ENCODE measurements at places on chromosomes 6 and 20. TPM values are rescaled to one million over a fixed set of nuclear protein-coding genes. Genes with fewer than 3 reads are reported as not detected.

GRCh38 chr6:50891290-50891689 lies 72.6 kb downstream of the TFAP2B start:
- DNase-seq, result no peak

- DNase-seq, result no peak
Observed at GRCh38 chr20:37969949-37970855, 63.1 kb downstream of the TTI1 start.

- DNase-seq, result no peak
Observed at GRCh38 chr6:146948790-146949342, 255.4 kb upstream of the STXBP5 start.

GRCh38 chr20:13841206-13841605 lies 56.4 kb downstream of the NDUFAF5 start:
- DNase-seq, result no peak

DNA sequence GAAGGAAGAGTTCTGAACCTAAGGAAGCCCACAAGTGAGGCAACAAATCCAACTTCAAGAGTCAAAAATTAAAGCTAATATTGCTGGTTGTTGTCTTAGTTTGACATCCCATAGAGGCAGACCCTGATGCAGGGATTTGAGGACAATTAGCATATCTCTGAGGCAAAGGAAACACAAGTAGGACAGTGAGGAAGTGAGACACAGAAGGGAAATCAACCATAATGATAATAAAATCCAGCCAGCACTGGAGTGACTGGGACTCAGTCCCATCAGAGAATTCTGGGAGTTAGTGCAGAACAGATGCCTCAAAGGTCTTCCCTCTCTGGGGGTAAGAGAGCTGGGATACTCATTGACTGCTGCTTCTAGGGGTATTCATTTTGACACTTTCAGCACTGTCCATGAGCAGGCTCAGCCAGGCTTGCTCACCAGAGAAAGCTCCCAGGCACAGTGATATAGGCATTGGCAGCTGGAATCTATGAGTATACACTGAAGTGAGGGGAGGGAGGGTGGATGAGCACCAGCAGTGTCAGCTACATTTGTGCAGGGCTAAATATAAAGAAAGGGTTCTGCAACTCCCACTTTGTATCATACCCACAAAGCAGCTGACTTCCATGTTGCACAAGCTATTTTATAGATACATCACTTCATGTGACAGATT lies 43.4 kb upstream of the SPTLC3 start:
- DNase-seq, result no peak

DNA sequence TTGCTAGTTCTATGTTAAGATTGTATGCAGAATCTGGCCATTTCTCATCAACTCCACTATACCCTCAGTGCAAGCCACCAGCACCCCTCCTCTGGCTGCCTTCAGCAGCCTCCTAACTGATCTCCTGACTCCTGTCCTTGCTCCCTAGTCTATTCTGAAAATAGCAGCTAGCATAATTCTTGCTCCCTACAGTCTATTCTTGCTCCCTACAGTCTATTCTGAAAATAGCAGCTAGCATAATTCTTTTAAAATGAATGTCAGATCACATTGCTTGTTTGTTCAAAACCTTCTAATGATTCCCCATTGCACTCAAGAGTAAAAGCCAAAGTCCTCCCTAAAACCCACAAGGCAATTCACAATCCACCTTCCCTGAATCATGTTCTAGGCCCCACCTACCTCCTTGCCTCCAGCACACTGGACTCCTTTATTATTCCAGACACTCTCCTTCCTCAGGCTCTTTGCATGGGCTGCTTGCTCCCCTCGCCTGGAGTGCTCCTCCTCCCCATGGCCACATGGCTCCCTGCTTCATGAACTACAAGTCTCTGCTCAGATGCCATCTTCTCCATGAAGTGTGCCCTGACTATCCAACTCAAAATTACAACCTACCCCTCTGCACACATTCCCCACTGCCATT lies 164.2 kb upstream of the TNFAIP3 start:
- no peak for DNase-seq

DNA sequence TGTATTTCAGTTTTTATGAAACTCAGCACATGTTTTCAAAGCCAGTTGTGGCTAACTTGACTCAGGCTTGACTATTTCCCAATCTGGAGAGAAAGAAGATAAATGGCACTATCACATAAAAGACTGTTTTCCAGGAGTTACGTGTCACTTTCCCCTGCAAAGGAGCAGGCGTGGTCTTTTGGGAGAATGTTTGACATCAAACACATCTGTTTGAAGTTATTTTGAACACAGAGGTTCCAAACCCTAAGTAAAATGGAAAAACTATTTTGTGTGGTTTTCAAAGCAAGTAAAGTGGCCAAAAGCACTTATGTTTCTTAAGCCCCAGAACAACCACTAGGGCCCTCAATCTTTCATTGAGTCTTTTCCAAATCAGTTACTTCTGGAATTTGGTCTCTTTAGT lies 89.7 kb downstream of the FOXF2 start:
- no peak for DNase-seq

DNA sequence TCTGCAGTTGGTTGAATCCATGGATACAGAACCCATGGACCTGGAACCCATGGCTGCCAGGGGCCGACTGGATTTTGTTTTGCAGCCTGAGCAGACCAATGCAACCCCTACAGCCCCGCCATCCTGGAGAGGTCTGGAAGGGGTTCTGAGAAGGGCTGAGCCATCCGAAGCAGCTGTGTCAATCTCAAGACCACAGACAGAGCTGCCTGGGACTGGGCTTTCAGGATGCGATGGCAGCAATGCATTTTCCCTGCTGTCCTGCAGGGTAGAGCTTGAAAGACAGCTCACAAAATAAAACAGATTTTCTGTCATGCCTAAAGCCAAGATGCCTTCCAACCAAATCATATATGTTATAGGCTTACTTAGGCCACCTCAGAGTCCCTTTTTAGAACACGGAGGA lies 125.8 kb upstream of the NXT1 start:
- no peak for DNase-seq

- DNase-seq, result no peak
Observed at GRCh38 chr20:4554346-4554745, 167.4 kb upstream of the PRND start.

CGA gene
- total RNA-seq, result not detected

DNA sequence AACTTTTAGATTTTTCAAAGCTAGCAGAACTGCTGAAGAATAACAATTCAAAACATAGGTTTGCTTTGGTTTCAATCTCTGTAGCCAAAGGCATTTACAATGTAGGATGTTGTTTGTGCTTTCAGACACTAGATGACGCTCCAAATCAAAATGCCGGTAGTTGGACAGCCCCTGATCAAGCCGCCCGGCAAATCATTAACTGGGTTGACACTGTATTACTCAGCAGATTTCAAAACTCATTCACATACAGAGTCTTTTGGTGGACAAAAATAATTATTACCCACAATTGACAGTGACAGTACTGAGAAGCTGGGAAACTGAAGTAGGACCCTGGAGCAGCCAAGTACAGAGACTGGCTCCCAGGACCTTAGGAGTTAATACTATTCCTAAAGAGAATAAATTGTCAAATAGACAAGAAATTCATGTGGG lies 21.3 kb upstream of the HFE start:
- no peak for DNase-seq

DNA sequence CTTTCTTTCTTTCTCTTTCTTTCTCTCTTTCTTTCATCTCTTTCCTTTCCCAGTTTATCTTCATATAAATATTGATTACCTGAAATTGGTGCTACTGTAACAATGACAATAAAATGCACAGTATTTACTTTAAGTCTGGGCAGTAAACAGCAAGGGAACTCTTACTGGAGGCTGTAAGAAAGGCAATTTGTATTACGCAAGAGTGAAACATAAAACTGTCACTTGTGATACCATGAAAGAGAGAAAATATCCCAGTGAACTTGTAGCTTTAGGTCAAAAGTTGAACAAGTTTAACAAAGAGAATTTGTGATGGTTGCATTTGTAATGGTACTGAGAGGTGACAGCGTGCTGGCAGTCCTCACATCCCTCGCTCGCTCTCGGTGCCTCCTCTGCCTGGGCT lies 80.0 kb downstream of the EYS start:
- no peak for DNase-seq

- DNase-seq, result no peak
Observed at GRCh38 chr6:5274231-5274630, 12.9 kb downstream of the FARS2 start.

CAGE1 gene
- not detected for total RNA-seq

CRISP3 gene
- total RNA-seq, result 0.32 TPM

TMEM74B gene
- 2.7 TPM for total RNA-seq

GRCh38 chr20:23257848-23258746 lies 92.5 kb upstream of the NXT1 start:
- DNase-seq, result no peak

DNA sequence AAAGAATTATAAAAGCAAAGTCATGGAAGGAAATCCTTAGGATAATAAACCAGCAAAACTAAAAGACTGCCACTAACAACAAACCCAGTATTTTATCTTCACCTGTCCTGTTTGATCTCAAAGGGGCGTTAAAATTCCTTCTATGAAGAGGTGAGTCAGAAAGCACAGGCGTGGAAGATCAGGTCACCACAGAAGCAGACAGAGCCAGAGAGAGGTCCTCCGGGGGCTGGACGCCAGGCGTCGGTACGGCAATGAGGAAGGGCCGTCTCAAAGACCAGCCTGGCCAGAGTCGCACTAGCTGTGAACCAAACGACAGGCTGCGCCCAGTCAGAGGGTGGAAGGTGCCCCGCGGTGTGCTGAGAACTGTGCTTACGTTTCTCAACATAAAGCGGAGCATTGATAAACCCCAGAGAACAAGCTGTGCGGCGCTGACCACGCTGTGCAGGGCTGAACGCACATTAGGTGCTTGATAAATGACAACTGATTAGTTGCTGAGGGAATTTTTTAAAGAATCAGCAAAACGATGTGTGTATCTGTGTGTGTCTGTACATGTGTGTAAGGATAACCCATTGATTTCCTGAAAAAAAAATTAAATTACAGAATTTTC lies 85.6 kb downstream of the RNASET2 start:
- DNase-seq, result no peak

Data from cardiac septum (tissue), 1 donor.